ENCODE measurements at places on chromosomes 1 and 21.

DNA sequence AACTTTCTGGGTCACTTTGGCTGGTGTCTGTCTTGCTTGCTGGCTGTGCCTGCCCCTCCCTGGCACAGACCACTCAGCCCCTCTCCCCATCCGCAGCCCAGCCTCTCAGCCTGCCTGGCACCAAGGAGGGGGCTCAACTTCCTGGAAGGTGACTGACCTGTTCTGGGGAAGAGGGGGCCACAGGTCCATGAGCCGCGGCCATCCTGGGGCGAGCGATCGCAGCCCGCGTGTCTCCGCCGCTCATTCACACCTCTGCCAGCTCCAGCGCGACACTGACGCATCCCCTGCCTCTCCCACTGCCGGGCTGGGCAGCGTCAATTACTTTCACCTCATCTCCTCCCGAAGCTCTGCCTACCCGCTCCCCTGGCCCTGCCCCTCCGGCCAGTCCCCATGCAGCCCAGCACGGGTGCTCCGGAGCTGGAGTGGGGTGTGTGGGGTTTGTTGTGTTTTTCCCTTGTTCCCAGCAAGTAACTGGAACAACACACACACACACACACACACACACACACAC is 14.3 kb downstream of the SLC6A9 start:
- DNase-seq: no peak

DNA sequence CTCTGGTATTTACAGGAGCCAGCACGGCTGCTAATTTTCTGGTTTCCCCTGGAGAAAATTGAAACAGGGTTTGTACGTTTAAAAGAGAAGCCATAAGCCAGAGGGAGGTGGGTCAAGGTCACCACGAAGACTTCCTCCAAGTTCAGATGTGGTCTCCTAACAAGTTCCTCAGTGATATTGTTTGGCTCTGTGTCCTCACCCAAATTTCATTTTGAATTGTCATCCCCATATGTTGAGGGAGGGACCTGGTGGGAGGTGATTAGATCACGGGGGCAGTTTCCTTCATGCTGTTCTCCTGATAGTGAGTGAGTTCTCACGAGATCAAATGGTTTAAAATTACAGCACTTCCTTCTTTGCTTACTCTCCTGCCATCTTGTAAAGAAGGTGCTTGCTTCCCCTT is 295.4 kb upstream of the DAB1 start:
- no peak for DNase-seq

DNA sequence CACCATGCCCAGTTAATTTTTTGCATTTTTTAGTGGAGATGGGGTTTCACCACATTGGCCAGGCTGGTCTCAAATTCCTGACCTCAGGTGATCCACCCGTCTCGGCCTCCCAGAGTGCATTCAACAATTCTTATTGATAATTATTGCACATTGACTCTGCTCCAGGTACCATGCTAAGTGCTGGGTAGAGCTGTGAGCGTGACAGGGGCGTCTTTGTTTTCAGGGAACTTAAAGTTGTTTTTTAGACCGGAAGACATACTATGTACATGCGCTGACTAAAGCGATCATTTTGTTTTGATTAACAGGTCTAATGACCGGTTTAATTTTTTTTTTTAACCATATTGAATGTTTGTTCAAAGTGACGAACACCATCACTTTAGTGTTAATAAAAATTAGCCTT is 4.0 kb downstream of the CD247 start:
- DNase-seq: no peak

- no peak for DNase-seq
These were observed 218.8 kb downstream of the NEGR1 start for GRCh38 chr1:72063364-72064044.
